ENCODE measurements at places on chromosomes 2 and 18.

DNA sequence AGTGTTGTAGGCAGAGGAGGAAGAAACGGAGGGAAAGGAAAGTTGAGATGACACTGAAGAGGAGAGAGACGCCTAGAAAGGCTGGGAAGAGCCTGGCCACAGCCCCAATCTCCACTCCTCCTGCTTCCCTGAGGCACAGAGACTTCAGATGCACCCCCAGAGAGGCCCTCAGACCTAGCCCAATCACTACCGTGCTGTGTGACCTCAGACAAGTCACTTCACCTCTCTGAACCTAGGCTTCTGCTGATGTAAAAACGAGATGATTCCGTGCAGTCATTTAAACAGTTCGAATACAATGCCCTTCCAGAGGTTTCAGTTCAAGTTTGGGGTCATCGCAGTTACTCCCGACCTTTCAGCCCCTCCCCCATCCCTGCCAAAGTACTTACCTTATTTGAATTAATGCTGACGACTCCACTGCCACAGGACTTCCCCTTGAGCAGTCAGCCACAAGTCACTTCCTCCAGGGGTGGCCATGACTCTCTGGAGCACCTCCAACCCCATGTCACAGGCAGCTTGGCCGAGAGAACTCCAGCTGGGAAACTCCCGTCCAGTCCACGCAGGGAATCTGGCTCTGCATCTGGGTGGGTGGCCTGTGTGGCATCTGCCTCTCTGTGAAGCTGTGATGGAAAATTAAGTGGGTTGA, 105.2 kb upstream of the ID2 start:
- DNase-seq, result no peak

GRCh38 chr2:85748985-85749875, 4.6 kb upstream of the ATOH8 start:
- DNase-seq, result no peak

DNA sequence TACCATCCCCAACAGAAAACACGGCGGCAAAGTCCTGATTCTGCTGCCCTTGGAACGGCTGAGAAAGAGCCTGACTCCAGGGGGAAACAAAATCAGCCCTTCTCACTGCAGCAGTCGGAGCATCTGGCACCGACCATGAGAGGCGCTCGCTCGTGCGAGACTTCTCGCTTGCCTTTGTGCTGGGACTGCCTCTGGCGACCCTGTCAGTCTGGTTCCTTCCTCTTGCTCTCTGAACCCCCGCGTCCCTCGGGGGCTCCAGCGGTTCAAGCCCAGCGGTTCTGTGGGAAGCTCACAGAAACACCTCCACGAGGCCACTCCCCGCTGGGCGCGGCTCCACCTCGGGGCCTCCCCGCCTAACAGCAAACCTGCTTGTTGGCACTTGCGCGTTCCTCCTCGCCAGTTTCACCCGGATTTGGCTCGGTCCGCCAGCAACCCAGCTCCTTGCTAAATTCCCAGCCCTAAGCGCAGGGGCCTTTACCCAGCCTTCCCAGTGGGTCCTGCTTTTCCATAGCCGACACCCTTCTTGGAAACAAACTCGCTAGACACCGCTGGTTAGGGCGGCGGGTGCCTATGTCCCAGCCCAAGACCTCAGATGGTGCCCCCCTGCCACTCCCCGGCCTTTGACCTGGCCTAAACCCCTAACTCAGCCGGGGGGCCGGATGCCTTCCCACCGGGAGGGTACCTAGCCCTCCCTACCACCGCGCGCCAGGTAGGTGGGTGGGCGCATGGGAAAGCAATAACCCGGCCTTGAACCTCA, 2.2 kb downstream of the RND3 start:
- DNase-seq, result peak; percentile 75

- no peak for DNase-seq
Observed at GRCh38 chr18:44180683-44181082, 500.0 kb upstream of the SETBP1 start.

GRCh38 chr18:34049511-34049910, 175.2 kb downstream of the NOL4 start:
- no peak for DNase-seq

DNA sequence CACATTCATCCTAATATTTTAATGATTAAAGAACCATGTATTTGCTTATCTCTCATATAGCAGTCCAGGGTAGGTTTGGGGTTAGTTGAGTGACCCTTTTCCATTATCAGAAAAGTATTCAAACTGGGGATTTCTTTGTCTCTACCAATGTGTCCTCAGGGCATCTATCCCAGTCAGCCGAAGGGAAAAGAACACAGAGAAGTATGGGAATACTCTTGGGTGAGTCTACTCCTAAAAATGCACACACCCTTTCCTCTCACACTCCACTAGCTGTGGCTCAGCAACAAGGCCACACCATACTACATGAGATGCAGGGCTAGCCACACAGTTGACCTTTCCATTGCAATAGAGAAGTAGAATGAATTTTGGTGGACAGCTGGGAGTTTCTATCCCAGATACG, 114.3 kb downstream of the NXPH2 start:
- no peak for DNase-seq

- no peak for DNase-seq
Observed at GRCh38 chr2:236859908-236860307, 225.8 kb upstream of the COPS8 start.

- DNase-seq, result no peak
Observed at GRCh38 chr2:68103030-68103708, 40.4 kb upstream of the C1D start.

GRCh38 chr18:26133652-26134051, at the start of gene PSMA8:
Gene PSMA8, plus strand, starts transcription at chr18:26133869. Its CDS starts 97 bp downstream, at chr18:26133966.
- DNase-seq, result no peak

Data from NCI-H1694 treated with DMSO at 0.1 percent for 48 hours (cell line).